ENCODE measurements at places on chromosomes 13 and 19.

- DNase-seq = no peak
Observed at GRCh38 chr13:66218583-66218982, 1011.6 kb downstream of the PCDH9 start.

- no peak for DNase-seq
Observed at GRCh38 chr13:93304868-93305613, 78.4 kb downstream of the GPC6 start.

GRCh38 chr19:7676376-7676775 is 514 bp upstream of the MCEMP1 start:
- DNase-seq = peak; percentile 53

- no peak for DNase-seq
Observed at GRCh38 chr19:4034048-4035017, 26.8 kb downstream of the PIAS4 start.

DNA sequence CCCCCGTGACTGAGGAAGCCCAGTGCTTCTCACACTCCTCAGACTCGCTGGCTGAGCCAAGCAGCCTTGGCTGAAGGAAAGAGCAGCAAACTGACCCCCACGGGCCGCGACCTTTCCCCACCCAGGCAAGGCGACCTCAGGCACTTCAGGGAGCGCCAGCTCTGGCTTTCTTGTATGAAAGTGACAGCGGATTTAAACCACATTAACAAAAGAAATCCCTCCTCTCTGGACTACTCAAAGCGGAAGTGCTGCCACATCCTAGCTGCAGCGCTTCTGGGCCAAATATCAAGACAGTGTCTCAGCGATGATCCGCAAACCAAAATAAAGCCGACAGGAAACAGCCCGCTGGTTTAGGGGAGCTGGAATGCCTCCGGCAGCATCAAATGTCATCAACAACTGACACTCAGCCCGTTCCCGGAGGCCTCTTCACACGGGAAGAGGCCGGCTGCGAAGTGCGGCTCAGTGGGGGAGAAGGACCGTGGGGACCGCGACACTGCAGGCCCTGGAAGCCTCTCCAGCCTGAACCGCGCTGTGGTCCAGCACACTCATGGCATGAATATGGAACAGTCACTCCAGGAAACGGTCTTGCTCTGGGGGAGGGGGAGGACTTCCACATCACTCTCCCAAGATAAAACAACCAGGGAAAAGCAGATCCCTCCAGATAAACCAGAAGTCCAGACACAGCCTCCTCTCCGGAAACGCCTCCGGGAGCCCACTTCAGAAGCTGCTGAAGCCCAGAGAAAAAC is 1.4 kb downstream of the RASA3 start:
- DNase-seq = peak; percentile 76

DNA sequence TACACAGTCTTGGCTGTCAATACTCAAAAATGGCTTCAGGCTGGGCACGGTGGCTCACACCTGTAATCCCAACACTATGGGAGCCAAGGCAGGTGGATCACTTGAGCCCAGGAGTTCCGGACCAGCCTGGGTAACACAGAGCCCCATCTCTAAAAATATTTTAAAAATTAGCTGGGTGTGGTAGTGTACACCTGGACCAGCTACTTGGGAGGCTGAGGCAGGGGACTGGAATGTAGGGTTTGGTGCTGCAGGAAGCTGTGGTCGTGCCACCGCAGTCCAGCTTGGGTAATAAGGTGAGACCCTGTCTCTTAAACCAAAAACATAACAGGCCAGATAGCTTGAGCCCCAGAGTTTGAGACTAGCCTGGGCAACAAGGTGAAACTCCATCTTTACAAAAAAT is 6.7 kb upstream of the CHERP start:
- no peak for DNase-seq

DNA sequence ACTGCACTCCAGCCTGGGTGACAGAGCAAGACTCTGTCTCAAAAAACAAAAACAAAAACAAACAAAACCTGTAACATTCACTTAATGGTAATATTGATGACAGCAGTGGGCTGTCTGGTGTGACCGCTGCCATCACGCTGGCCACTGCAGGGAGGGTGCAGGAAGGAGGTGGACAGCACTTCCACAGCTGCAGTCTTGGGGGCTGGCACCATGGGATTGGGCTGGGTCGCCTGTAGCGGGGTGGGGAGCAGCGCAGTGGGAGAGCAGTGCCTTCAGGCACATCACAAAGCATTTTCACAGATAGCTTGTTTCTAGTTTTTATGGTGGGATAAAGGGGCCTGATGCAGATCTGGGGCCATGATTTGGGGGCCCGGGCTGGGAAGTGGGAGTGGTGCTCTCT is 5.3 kb downstream of the IGFL4 start:
- no peak for DNase-seq

- no peak for DNase-seq
Observed at GRCh38 chr13:73833325-73834070, 300.7 kb downstream of the KLF12 start.

DNA sequence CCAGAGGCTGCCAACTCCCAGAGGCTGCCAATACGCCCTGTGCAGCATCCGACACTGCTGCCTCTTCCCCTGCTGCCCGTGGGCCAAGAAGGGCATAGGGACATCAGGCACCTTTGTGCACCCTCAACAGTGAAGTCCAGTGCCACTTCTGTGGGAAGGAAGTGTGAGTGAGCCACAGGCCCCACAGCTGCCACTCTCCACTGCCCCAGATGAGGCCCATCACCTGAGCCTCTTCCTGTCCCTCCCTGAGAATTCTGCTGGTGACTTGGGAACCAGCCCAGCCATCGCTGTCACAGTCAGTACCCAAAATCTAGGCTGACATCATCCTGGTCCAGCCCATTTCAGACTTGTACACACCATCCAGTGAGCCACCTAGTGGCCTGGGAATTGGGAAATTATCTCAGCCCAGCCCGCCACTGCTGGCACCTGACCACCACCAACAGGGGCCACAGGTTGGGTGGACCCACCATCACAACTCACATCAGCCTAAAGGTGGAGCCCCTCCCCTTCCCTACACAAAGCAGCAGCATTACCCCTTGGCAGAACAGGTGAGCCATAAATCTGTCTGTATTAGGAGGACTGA is 733.9 kb upstream of the KLHL1 start:
- no peak for DNase-seq

Data from common myeloid progenitor, CD34-positive (primary cell).